ENCODE measurements at places on chromosomes 6 and 20.

DNA sequence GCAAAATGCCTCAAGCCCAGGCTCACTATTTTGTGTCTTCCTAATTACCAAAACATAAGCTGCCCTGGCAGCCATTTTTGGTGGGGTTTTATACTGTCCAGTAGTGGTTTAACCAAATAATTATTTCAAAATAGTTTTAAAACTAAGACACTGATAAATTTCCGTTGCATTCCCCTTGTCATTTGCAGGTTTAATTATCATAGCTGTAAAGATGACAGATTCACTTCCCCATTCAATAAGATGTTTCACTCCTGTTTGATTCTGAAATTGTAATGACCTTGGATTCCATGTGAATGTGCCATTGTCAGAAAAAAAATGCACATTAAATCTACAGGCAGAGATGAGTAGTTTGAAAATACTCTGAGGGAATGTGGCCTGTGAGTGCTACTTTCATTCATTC, 172.0 kb downstream of the COL9A1 start:
- no peaks in the 10 kb centered on the region for H3K27me3 ChIP-seq
- H3K4me1 ChIP-seq = no peaks in the 10 kb centered on the region
- DNase-seq = no peak
- no peaks in the 10 kb centered on the region for H3K36me3 ChIP-seq
- no peak overlapping the region for H3K27ac ChIP-seq

GRCh38 chr20:32456869-32457478, 98.8 kb downstream of the ASXL1 start:
- no peak overlapping the region for H3K27ac ChIP-seq
- H3K36me3 ChIP-seq = peaks cover 15% of the 10 kb centered on the region
- H3K4me1 ChIP-seq = peaks cover 21% of the 10 kb centered on the region
- DNase-seq = no peak
- no peaks in the 10 kb centered on the region for H3K27me3 ChIP-seq

GRCh38 chr20:1493536-1493935, 2.3 kb upstream of the SIRPB2 start:
- no peak overlapping the region for H3K27ac ChIP-seq
- no peak for DNase-seq

- peaks cover 17% of the 10 kb centered on the region for H3K4me1 ChIP-seq
- no peak overlapping the region for H3K27ac ChIP-seq
- H3K36me3 ChIP-seq = no peaks in the 10 kb centered on the region
- H3K4me3 ChIP-seq = no peak overlapping the region
- H3K27me3 ChIP-seq = peaks cover 6% of the 10 kb centered on the region
Measured at GRCh38 chr6:133244519-133244918, 3.4 kb downstream of the EYA4 start.

DNA sequence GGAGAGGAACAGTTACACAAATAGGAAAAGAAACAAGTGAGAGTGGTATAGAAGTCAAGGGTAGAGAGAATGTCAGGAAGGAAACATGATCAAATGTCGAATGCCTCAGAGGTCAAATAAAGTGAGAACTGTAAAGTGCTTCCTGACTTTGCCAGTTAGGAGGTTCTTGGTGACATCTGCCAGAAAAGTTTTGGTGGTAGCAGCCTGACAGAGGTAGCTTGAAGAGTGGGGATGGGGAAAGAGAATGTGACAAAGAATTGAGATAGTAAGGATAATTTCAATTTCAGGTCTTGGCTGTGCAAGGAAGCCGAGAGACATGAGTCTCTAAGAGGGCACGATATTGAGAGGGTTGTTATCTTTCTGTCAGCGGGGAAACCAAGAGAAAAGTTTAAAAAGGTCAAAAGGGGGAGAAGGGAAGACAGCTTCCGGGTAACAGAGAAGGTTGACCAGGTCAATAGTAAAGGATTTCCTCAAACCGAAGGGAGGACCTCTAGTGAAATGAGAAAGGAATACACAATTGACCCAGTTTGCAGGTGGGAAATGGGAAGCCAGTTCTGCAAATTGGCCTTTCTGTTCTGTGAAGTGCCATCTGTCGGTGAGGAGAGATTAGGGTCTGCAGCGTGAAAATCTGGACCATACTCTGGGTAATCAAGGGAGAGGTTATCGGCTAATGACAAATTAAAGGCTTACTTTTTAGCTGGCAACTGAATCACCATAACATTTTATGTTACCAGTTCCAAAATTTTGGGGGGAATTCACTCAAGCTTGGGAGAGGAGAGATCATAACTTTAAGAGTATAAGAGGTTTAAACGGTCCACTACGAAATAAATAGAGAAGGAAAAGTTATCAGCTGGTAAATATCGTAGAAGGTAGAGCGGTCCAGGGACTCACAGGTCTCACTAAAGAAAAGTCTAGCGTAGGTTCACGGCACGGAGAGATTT, 973 bp upstream of the BRD2 start:
- H3K4me3 ChIP-seq = peak overlapping the region; percentile 80
- H3K27me3 ChIP-seq = no peaks in the 10 kb centered on the region
- no peak for DNase-seq
- H3K36me3 ChIP-seq = no peaks in the 10 kb centered on the region
- peak overlapping the region; percentile 100 for H3K27ac ChIP-seq
